ENCODE measurements at places on chromosomes 1 and 21.

DNA sequence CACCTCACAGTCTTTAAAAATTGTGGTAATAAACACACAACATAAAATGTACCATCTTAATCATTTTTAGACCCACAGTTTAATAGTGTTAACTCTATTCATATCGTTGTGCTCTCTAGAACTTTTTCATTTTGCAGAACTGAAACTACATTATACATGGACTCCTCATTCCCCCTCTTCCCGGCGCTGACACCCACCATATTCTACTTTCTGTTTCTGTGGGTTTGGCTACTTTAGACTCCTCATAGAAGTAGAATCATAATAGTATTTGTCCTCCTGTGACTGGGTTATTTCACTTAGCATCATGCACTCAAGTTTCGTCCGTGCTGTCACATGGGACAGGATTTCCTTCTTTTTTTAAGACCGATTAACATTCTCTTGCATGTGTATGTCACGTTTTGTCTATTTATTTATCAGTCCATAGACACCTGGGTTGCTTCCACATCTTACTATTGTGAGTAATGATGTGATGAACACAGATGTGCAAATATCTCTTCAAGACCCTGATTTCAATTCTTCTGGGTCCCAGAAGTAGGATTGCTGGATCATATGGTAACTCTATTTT, 62.9 kb upstream of the TMPRSS2 start:
- no peak for DNase-seq

- no peak for DNase-seq
Observed at GRCh38 chr1:42674214-42674613, 8.0 kb upstream of the YBX1 start.

- no peak for DNase-seq
Observed at GRCh38 chr1:88029142-88029541, 654.9 kb upstream of the PKN2 start.

DNA sequence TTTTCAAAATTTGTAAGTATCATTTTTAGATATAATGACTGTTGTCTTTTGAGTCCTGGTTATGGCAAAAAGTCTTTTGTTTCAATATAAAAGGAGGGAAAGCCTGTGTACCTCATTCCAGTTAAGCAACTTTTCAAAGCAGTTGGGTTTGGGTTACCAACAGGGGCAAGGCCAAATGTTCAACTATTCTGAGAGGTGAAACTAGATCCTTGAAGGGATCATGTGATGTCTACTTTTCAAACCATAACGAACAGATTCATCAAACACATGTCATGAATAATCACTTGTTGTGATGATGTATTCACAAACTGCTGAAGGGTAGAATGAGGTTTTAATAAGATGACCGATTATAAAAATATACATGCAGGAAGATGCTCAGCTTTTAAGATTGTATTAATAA, 171.3 kb downstream of the HHAT start:
- no peak for DNase-seq

- DNase-seq, result peak; percentile 6
Observed at GRCh38 chr1:114093624-114094362, 59.9 kb downstream of the SYT6 start.
